ENCODE measurements at places on chromosomes 6 and 20.
A peak's percentile ranks its signal among the peaks of the same experiment; 100 is the strongest.

DNA sequence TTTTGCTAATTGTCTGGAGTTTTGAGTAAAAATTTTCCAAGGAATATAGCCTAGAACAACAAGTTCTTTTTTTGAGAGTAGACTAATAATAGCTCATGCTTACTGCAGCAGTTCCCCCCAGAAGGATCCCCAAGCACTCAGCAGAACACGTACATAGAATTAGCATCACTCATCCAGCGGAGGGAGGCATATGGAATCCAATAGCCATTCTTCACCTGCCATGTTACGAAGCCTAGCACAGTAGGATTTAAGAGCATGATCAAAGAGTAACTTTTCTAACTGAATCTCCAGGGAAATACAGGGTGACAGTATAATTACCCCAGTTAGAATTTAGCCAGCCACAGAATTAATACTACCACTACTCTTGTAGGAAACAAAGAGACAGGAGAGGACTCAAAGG is 511.7 kb upstream of the NOX3 start:
- no peak for DNase-seq

GRCh38 chr6:15254070-15254975 is 8.5 kb downstream of the JARID2 start:
- DNase-seq: no peak

DNA sequence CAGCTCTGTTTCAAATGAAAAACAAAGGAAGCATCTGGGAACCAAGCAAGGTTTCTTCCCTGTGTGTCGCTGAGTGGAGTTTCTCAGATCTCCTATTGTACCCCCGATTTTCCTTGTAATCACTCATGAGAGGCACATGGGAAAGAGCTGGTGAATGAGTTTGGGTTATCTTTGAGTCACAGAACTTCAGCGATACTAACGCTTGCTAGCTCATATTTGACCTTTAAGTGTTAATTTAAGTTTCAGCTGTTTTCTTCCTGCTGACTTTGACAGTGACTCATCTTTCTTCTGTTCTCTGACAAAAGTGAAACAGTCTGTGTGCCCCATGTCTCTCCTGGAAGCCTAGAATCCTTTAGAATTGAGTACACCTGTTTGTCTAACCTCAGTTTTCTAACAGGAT is 261.1 kb upstream of the RGS17 start:
- no peak for DNase-seq

DNA sequence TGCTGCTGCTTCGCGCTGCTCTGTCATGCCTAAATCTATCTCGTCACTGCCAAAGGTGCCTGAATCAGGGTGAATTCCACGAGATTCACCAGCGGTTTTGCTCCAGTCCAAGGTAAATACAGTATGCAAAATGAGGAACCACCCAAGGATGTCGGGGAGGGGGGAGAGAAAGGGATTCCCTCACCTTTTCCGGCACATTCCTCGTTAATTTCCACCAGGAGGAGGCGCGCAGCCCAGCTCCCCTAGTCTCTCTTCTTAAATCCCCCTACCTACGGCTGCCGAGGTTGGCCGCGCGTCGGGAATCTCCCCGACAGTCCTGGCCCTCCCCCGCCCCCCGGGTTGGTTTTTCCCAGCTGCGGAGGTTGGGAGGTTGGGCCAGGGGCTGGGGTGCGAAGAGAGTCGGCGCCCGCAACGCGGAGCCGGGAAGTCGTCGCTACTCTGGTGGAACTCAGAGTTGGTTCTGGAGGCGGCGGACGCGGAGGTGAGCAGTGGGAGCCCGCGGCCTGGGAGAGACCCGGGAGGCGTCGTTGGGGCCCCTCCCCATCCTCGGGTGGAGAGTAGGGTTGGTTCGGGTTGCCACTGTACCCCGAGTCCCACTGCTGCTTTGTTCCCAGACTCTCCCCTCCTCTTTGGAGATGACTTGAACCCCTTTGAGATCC is at the start of gene TPBG:
Gene TPBG (plus strand): TSS at position 390 of the 659 bp plus-strand sequence. CDS start 1,145 bp downstream, outside the sequence.
- peak; percentile 63 for DNase-seq

DNA sequence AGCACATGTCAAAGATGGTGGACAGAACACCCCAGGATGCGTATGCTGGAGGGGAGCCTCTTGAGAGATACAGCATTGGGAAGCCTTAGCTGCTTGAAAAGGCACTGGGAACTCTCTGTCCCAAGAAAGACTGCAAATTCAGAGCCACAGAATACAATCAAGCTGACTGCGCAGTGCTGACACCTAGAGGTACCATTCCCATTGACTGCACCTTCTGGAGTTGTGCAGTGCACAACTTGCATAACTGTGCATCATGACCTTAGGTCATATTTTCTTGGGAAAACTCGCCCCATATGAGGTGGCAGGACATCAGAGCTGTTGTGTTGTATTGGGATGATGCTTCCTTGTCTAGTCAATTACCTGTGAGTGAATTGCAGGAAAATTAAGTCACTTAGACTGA is 646.5 kb upstream of the NOX3 start:
- DNase-seq: peak; percentile 36

- peak; percentile 59 for DNase-seq
Measured at GRCh38 chr6:126804332-126805064, 314.0 kb upstream of the RSPO3 start.

DNA sequence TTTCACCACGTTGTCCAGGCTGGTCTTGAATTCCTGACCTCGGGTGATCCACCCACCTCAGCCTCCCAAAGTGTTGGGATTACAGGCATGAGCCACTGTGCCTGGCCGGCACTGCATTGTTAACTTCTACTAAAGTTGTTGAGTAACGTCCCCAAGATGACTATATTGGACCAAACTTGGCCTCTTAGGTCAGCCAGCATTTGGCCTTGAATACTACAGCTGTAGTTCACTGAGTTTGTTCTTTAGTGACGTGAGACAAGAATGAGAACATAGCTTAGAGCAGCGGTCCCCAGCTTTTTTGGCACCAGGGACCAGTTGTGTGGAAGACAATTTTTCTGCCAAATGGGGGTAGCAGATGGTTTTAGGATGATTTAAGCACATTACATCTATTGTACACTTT is 237.1 kb downstream of the TBC1D7 start:
- no peak for DNase-seq

DNA sequence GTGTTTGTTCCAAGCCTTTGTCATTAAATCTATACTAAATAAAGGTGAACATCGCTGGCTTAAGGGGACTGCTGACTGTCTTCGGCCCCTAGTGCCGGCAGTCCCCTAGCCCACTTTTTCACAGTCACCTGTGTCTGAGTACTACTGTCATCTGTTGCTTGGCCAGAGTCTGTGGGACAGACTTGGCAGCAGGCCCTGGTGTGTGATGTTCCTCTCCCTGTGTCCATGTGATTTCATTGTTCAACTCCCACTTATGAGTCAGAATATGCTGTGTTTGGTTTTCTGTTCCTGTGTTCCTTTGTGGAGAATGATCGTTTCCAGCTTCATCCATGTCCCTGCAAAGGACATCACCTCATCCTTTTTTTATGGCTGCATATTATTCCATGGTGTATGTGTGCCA is 133.4 kb downstream of the HAO1 start:
- no peak for DNase-seq

DNA sequence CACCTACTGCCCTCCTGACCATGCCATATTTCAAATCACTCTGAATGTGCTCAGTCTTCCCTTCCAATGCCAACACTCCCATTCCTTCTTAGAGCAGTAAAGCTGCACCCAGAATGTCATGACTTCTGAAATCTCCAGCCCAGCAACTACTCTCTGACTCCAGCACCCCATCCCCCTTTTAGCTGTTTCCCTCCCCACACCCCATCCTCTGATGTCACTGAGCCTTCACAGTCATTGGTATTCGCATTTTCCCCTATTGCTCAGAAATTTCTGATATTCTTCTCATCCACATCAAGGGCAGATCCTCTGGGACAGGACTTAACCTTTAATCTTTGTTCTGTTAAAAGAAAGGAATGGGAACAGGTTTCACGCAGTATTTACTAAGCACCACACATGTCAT is 67.1 kb upstream of the SLC4A11 start:
- no peak for DNase-seq

DNA sequence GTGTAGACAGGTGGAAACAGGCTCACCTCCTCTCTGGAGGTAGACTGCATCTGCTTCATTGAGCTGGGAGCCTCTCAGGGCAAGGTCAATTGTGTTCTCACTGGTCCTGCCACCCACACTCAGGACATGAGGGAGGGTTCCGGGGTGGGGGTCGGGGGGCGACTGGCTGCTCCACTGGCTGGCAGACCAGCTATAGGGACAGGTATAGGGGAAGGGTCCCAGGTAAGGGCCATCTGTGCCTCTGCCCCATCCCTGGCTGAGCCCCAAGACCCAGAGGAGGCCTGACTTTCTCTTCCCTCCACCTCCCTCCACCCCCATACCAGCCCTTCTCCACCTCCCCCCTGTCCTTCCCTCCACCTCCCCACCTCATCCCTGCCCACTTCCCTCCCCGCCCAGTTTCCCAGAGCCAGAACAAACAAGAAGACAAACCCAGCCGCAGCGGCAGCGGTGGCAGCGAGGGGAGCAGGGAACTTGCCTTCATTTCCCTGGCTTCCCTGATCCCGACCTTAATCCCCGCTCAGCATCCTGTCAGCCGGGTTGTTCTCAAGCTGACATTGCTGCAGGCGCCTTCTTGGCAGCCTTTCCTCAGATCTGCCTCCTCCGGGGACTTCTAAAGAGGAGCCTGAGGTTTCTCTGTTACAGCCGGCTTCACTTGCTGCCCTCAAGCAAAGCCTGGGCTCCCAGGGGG is 18.3 kb upstream of the FOXP4 start:
- DNase-seq: peak; percentile 78

DNA sequence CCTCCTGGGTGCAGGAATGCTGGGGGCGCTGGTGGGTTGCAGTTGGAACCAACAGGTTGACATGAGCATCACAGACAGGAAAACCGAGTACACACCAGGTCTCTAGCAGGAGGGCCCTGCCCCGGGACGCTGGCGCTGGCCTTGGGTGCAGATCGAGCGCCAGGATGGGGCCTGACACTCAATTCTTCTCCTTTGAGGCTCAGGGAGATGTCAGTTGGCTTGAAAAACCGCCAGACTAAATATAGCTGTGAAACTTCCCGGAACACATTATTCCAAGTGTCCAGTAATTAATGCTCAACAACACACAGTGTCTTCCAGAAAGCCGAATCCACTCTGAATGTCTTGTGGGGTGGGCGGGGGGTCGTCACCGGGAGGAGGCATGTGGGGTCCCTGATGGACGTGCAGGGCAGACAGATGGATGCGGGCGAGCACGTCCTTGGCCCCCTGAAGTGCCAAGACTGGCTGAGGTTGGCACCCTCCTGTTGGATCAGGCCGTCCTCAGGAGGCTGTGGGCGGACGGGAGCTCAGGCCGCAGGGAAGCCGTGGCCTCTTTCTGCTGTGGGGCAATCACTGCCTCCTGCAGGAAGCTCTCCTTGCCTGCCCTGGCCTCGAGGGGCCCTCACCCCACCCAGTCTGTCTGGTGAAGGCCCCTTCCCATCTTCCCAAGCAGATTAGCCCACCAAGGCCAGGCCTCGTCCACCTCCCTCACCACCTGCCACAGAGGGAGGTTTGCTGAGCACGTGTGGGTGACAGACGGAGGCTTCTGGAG is 19.4 kb upstream of the GATA5 start:
- DNase-seq: no peak

GRCh38 chr6:20458027-20458894 is 56.6 kb downstream of the E2F3 start:
- DNase-seq: no peak

GRCh38 chr20:50924261-50924920 is 6.8 kb downstream of the ADNP start:
- no peak for DNase-seq

- no peak for DNase-seq
Measured at GRCh38 chr6:100504786-100505737, 40.3 kb upstream of the SIM1 start.

DNA sequence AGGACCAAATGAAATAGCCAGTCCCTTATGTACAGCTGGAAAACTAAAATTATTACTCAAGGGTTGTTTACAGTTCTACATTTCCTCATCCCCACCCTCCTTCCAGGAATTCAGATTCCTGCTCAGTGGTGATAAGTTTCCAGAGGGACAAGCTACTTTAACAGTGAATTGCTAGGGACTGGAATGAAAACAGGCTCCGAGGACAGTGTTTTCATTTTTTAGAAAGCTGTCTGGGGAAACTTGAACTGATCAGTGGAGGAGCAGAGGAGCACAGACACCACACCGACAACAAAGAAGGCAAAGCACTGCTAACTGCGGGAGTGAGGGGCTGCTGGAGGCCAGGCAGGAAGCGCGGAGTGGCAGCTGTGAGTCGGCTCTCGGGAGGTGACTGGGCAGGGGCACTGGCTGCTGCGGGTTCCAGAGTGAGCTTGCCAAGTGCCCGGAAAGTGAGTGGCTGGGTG is 322.2 kb downstream of the ESR1 start:
- DNase-seq: no peak

DNA sequence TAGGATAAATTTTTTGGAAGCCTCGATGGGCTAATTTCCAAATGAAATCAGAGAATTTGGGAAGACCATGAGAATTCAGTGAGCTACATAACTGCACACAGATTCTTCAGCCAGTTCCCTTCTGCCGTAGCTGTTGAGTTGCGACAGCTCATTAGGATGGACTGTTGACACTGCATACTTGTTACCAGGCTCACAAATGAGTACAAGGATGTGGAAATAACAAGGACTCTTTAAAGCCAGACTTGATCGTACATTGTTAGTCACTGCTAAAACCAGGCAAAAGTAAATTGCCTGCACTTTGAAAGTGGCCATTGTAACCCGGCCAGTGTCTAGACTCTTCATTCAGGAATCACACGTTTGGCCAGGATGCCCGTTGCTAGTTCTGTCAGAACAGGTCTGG is 37.0 kb downstream of the NDUFAF5 start:
- no peak for DNase-seq

DNA sequence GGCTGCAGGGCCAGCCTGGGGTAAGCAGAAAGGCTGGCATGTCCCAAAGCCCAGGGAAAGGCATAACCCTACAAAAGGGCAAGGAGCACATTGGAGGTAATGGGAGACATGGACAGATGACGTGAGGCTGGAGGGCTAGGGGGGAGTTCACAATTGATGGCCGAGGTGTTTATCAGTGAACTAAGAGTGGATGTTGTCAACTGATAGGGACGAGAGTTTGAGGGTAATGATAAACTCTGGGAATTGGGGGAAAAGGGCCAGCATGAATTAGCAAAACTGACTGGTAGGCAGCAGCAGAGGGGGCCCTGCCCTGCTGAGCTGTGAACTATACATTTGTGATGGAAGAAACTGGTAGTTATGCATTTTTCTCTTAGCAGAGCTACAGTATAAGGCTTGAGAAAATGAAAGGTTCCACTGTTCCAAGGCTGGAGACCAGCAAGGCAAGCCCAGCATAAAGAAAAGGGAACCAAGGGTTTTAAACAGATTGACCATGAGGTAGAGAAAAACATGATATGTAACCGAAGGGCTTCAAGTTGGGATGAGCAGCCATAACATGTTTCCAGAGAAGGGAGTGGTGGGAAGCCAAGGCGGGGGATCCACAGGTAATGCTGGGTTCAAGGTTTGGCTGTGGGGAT is 98.1 kb upstream of the MLN start:
- no peak for DNase-seq

- peak; percentile 76 for DNase-seq
Measured at GRCh38 chr6:2971420-2972218, at the start of gene SERPINB6. Gene SERPINB6, minus strand, starts transcription at chr6:2971567. Its CDS starts 12,235 bp downstream, at chr6:2959332.
